ENCODE measurements at places on chromosomes 11 and 22.
A peak's percentile ranks its signal among the peaks of the same experiment; 100 is the strongest.

DNA sequence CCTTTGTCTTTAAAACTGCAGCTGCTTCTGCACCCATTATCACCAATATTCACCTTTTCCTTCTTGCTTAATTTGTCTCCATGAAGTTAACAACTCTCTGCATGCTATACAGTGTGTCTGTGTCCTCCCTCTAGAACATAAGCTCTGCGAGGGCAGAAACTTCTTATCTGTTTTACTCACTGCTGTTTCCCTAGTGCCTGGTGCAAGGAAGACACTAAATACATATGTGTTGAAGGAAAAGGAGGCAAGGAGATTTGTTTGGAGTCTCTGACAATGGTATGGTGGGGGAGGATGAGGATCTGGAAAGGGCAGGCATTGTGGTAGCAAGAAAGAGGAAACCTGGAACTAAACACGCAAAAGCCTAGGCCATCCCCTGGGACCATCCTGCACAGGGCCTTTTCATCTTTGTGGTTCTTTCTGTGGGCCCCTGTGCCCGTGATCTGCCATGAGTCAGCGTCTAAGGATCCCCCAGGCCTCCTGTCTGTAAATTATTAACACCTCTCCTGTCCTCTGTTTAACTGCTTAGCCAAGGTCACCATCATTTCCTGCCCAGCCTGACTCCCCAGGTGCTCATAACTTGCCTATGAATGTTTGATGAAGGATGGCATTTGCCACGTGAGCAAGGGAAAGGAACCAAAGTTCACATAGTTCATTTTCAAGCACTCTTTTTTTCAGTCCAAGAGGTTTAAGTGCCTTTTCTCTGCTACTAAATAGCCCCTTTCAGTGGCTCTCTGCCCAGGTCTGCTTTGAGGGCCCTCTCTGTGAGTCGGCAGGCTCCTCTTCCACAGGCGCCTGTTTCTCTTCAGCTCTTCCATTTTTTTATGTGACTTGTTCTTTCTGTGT, 131.1 kb downstream of the RASSF10 start:
- DNase-seq = no peak

GRCh38 chr22:44268431-44269116, 44.2 kb downstream of the SHISAL1 start:
- DNase-seq = no peak

DNA sequence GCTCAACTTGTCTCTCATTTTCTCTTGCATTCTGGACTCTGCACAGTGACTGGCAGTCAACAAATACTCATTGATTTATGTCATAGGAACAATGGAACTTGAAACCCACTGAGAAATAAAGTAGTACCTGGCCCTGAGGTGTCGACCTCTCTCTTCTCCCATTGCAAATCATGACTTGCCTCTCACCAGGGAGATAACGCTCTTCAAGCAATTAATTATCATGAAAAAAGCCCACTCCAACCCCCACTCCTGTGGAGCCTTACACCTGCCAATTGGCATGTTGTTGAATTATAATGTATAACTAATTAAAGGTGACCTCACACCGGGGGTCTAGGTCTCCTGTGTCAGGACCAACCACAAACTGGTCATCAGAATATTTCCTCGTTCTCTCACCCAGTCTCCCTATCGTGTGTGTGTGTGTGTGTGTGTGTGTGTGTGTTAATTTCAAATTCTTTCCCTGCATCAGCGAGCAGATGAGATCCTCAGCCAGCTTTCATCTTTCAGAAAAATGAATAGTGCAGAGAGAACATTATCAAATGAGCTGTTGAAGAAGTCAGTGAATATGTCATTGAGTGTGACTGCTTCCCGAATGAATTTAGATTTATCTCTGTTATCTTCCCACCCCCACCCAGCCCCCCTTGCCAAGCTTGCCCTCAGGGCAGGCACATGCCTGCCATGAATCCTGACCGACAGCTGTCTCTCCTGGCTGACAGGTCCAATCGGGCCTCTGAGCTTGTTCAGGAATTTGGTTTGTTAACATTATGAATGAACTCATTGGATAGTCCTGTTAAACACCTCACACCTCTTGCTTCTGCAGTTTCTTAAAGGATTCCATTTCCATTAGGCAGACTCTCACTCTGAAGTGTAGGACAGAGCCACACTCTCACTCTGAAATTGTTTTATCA, 357.4 kb downstream of the INSC start:
- no peak for DNase-seq

GRCh38 chr11:107457558-107458271, at the start of gene CWF19L2:
CWF19L2 (minus strand) TSS chr11:107457825; CDS start chr11:107457816, 9 bp downstream.
- peak; percentile 94 for DNase-seq

- no peak for DNase-seq
Measured at GRCh38 chr11:112523951-112524350, 263.3 kb upstream of the PLET1 start.

- no peak for DNase-seq
Measured at GRCh38 chr11:279966-280705, 1.9 kb downstream of the NLRP6 start.

GRCh38 chr11:96279018-96279895, 63.7 kb downstream of the MAML2 start:
- no peak for DNase-seq

GRCh38 chr11:10653946-10654810, 39.4 kb downstream of the IRAG1 start:
- DNase-seq = peak; percentile 70

- DNase-seq = no peak
Measured at GRCh38 chr22:47030143-47030661, 267.8 kb downstream of the TBC1D22A start.

GRCh38 chr11:3198815-3199214, 19.8 kb downstream of the MRGPRG start:
- DNase-seq = no peak

DNA sequence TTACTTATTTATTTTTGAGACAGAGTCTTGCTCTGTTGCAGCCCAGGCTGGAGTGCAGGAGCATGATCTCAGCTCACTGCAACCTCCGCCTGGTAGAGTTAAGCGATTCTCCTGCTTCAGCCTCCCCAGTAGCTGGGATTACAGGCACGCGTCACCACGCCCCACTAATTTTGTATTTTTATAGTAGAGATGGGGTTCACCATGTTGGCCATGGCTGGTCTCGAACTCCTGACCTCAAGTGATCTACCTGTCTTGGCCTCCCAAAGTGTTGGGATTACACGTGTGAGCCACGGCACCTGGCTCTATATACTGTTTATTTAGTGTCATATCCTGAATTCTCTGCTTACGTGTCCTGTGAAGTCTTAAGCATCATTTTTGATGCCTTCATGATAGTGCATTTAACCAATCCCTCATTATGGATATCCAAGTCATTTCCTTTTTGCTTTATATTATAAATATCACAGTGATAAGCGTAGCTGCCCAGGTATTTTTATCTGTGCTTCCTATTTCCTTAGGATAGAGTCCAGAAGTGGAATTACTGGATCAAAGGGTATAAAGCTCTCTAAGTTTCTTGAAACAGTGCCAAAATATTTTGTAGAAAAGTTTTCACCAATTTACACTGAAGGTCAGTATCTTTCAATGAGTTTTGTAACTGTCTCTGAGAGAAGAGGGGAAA, 871 bp upstream of the SIDT2 start:
- DNase-seq = no peak

DNA sequence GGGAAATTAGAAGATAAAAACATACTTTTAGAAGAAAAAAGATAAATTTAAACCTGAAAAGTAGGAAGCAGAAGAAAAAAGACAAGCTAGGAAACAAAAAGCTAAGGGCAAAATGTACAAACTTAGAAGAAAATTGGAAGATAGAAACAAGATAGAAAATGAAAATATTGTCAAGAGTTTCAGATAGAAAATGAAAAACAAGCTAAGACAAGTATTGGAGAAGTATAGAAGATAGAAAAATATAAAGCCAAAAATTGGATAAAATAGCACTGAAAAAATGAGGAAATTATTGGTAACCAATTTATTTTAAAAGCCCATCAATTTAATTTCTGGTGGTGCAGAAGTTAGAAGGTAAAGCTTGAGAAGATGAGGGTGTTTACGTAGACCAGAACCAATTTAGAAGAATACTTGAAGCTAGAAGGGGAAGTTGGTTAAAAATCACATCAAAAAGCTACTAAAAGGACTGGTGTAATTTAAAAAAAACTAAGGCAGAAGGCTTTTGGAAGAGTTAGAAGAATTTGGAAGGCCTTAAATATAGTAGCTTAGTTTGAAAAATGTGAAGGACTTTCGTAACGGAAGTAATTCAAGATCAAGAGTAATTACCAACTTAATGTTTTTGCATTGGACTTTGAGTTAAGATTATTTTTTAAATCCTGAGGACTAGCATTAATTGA, 1.0 kb downstream of the MALAT1 start:
- DNase-seq = no peak

DNA sequence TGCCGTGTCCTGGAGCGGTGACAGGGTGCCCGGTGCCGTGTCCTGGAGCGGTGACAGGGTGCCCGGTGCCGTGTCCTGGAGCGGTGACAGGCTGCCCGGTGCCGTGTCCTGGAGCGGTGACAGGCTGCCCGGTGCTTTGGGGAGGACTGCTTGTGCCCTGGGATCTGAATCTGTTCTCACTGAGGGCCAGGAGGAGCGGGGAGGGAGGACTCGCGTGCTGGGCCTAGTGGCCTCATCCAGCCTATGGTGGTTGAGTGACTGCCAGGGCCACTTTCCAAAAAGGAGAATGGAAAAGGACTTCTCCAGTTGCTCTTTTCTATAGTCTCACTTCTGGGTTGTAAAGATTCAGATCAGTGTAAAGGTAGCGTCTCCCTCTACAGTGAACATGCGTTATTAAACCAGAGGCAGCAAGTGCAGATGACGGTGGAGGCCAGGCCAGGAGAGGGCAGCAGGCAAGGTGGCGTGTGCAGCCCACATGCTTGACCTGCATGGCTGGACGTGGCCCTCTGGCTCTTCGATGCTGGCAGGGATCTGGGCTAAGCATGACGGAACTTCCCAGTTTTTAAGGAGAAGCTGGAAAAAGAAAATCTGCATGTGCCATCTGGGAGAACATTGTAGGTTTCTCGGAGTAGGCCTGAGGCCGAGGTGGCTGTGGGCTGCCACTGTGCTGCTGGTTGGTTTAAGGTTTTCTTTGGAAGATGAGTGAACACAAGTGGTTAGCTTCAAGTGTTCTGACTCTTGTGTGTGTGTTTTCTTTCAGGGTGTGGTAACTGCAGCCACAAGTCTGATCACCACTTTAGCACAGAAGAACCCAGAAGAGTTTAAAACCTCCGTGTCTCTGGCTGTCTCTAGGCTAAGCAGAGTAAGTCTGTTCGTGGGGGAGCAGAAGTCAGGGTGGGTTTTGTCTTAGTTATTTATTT, 55.0 kb downstream of the AP2A2 start:
- DNase-seq = no peak

DNA sequence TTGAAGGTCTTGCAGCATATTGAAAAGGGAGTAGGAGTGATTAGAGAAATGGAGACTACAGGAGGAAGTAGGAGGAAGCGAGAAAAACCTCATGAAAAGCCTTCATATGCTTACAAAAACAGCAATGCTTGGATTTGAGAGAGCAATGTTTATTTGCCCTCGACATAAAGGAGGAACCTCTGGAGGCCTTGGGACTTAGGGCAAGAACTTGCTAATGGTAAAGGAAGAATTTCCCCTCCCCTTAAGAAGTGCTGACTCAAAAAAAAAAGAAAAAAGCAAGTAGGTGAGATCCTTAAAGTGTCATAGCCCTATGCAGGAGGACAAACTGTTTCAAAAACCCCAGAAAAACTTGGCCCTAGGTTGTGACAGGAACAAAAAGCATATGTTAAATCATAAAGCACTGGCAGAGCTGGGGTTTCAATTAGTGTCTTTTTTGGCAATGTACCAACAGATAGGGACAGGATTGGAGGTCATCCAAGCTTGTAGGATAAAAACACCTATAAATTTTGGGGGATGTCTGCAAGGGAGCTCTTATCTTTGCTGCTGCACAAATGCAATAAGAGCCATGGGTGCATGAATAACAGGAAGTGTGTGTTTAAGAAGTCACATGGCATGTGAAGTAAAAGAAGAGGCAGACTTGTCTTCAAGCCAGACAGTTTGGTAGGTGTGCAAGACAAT, 4.9 kb downstream of the GLYAT start:
- DNase-seq = peak; percentile 22

- DNase-seq = no peak
Measured at GRCh38 chr11:121448011-121448410, 4.1 kb upstream of the SORL1 start.

- no peak for DNase-seq
Measured at GRCh38 chr11:64892838-64893193, 14.4 kb upstream of the EHD1 start.

- DNase-seq = no peak
Measured at GRCh38 chr11:100827934-100828661, 141.0 kb downstream of the ARHGAP42 start.

DNA sequence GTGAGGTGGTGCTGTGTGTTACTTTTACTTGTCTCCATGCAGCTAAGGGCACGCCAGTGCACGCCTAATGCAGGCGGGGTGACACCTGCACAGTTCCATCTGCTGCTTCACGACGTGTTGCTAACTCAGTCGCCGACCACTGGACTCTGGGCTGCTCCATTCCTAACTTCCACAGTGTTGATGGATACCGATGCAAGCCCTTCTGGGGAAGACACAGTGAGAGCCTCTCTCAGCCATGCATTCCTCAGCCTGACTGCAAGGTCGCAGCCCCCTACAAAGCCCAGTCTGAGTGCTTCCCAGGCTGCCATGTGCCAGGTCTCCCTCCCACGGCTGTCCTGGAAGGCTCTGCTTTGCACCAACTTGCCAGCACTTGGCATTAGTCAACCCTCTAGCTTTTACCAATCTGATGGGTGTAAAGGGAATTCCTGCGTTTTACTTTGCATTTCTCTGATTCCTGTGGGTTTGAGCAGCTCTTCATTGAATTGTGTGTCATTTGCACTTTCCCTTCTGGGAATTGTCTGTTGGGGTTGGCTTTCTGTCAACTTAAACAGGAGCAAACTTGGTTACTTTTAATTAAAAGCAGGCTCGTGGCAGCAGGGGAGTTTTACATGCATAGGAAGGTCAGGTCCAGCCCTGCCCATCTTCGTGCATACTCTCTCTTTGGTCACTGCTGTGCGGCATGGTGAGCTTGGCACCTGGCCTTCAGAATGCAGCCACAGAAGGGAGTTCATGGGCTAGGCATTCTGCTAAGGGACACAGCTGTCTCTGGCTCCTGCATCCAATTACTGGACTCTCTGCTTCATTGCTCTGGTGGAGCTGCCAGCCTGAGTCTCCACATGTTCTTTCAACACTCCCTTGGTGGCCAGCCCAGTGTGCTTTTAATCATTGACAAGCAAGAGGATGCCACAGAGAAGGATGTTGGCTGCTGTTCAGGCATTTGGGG, 34.6 kb upstream of the SHANK2 start:
- DNase-seq = no peak

GRCh38 chr11:61700720-61701119, 20.5 kb downstream of the DAGLA start:
- DNase-seq = no peak

All from hematopoietic multipotent progenitor cell treated with erythropoietin and hydrocortisone succinate and interleukin-3 and kit ligand, for 17 days (in vitro differentiated cells).